ENCODE measurements at places on chromosomes 12 and 14. TPM values are rescaled to one million over a fixed set of nuclear protein-coding genes. Genes with fewer than 3 reads are reported as not detected.

ATL1 gene
- 1.4 TPM for total RNA-seq

EML5 gene
- 3.3 TPM for total RNA-seq

GRCh38 chr14:90820958-90821357 is 4.7 kb upstream of the TTC7B start:
- DNase-seq: no peak

ATP23 gene
- total RNA-seq: 11.4 TPM

- no peak for DNase-seq
These were observed 158.4 kb upstream of the RASSF8 start for GRCh38 chr12:25800101-25800500.

DNA sequence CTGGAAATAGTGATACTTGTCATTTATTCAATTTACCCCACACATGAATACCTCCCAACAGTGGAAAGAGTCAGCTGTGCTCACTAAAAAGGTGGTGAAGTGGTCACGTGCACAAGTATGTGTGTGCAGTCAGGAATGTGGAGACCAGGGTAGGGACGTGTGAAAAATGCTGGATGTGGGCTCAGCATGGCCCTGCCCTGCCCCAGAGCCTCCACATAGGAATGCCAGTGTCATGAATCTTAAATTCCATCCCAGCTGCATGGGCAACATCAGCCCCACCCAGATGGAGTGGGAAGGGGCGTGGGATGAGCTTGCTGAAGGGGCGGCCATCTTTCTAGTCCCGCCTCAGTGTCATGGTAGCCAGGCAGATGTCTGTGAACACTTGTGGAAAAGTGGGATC is 87.7 kb downstream of the C12orf75 start:
- DNase-seq: no peak

RNASE4 gene
- 0.17 TPM for total RNA-seq

DNA sequence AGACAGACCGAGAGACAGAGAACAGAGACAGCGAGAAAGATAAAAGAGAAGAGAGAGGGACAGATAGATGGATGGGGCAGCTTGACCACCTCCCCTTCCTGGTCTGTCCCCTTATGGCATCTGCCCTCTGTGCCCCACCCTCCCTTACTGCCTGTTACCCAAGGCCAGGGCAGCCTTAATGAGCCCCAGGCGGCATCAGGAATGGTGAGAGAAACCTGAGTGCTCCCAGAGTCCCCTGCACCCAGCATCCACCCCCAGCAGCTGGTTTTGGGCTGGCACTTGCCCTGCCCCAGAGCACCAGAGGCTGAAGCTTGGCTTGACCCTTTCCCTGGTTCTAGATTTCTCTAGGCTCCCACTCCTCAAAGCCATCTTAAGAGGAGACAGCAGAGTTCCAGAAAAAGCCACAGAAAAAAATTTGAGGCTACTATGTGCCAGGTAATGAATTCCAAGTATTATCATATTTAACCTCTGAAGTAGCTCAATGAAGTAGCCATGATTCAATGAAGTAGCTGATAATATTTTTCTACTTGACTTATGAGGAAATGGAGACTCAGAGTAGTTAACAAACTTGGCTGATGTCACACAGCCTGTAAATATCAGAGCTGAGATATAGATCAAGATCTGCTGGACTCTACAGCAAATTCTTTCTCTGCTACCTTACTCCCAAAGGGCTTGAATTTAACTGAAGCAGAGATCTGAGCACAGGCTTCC is 2.0 kb upstream of the ZNF385A start:
- no peak for DNase-seq

GRCh38 chr14:46230540-46230939 is 421.0 kb downstream of the RPL10L start:
- no peak for DNase-seq

- no peak for DNase-seq
These were observed 1.6 kb downstream of the ALDH2 start for GRCh38 chr12:111768159-111768895.

- DNase-seq: no peak
These were observed 92.4 kb downstream of the NUAK1 start for GRCh38 chr12:106046301-106046846.

DNA sequence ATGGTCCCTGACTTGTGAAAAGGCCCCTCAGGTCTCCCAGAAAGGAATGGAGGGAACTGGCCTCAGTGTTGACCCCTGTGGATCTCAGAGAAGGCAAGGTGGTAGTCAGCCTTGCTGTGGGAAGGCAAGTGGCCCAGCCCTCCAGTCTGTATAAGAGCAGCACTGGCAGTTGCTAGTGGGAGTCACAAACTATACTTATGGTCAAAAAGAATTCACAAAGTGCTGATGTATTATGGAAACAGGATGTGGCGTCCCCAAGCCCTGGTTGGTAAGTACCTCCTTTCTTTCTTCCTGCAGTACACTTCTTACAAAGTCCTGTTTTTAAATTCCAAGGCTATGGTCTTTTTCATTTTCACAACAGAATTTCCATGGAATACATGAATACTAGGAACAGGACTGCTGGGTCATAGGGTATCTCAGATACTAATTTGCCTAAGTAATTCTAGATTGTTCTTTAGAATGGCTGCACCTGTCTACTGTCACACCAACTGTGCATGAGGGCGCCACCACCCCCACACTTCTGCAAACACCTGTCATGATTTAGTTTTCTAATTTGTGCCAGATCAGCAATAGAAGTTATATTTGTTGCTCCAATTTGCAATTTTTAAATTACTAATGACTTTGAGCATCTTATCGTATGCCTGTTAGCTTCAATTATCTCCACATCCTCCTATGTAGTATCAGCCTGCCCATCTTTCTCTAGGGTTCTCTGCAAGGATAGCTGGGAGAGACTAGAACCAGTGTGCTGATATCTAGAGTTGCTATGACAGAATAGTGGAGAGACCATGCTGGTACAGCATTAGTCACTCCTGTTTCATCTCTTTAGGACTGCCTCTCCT is 40.7 kb upstream of the TMEM263 start:
- DNase-seq: peak; percentile 20

- no peak for DNase-seq
These were observed 24.0 kb downstream of the SYT1 start for GRCh38 chr12:78888568-78888967.

CKAP4 gene
- total RNA-seq: 16.9 TPM

- DNase-seq: no peak
These were observed 299.1 kb upstream of the AMIGO2 start for GRCh38 chr12:47378907-47379306.

POTEM gene
- total RNA-seq: not detected

TEX52 gene
- not detected for total RNA-seq

KRT8 gene
- total RNA-seq: 0.62 TPM

SLC25A47 gene
- not detected for total RNA-seq

KRT4 gene
- total RNA-seq: not detected

ABCB9 gene
- 6.2 TPM for total RNA-seq
